ENCODE measurements at places on chromosomes 4 and X. TPM values are rescaled to one million over a fixed set of nuclear protein-coding genes. Genes with fewer than 3 reads are reported as not detected.
A peak's percentile ranks its signal among the peaks of the same experiment; 100 is the strongest.

The PNMA6F gene
- polyA plus RNA-seq = 0.04 TPM

DNA sequence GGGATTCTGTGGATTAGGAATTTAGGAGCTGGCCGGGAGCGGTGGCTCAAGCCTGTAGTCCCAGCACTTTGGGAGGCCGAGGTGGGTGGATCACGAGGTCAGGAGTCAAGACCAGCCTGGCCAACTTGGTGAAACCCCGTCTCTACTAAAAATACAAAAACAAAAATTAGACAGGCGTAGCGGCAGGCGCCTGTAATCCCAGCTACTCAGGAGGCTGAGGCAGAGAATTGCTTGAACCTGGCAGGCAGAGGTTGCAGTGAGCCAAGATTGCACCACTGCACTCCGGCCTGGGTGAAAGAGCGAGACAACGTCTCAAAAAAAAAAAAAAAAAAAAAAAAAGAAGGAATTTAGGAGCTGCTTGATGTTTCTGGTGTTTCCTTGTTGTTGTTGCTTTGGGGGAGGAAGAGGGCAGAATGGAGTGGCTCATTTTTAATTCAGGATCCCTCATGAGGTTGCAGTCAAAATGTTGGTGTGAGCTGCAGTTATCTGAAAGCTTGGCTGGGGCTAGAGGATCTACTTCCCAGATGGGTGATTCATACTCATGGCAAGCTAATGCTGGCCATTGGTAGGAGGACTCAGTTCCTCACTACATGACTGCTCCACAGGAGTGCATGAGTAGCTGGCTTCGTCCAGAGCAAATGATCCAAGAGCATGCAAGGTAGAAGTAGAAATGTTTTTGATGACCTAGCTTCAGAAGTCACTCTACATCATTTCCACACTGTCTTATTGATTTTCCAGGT is 26.5 kb upstream of the JADE1 start:
- DNase-seq = no peak
- no peaks in the 10 kb centered on the region for H3K36me3 ChIP-seq
- no peak overlapping the region for H3K27ac ChIP-seq

GRCh38 chrX:46262304-46262703 is 282.9 kb downstream of the ZNF674 start:
- no peak overlapping the region for H3K4me3 ChIP-seq
- no peaks in the 10 kb centered on the region for H3K27me3 ChIP-seq
- no peaks in the 10 kb centered on the region for H3K36me3 ChIP-seq
- H3K27ac ChIP-seq = no peak overlapping the region
- H3K4me1 ChIP-seq = no peaks in the 10 kb centered on the region

DNA sequence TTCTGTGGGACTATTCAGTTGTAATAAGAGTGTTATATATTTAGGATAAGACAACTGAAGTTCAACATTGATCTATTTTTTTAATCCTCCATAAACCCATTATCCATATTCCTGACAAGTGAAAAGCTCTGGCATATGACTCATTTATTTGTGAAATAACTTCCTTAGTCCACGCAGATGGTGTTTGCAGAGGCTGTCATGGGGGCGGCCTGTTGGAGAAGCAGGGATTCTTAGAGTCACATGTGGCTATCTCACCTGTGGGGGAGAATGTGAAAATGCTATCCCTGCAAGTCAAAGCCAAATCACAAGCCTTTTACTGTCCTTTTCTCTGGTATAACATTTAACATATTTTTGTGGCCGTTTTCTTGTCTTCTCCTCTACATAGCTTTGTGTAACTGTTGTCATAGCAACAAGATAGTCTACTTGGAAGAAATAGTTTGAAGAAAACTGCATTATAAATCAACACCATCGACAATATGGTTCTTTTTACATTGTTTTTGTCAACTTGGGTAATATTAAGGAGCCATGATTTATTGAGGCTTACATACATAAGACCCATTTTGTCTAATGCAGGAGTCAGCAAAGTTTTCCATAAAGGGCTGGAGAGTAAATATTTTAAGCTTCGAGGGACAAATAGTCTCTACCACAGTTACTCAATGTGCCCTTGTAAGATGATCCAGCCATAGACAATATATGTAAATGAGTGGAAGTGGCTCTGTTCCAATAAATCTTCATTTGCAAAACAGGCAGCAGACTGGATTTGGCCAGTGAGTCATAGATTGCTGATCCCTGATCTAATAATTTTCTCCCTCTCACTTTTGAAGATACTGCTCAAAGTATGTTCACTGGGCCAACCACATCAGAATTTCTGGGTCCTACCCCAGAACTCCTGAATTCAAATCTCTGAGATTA is 395.0 kb downstream of the DTHD1 start:
- H3K4me3 ChIP-seq = no peak overlapping the region
- no peaks in the 10 kb centered on the region for H3K4me1 ChIP-seq
- H3K27me3 ChIP-seq = no peaks in the 10 kb centered on the region
- H3K36me3 ChIP-seq = no peaks in the 10 kb centered on the region

The SYTL5 gene
- 0.10 TPM for polyA plus RNA-seq

GRCh38 chrX:133859860-133860259 is 125.5 kb downstream of the GPC3 start:
- no peak for DNase-seq
- no peaks in the 10 kb centered on the region for H3K36me3 ChIP-seq
- H3K27ac ChIP-seq = no peak overlapping the region
- no peak overlapping the region for H3K4me3 ChIP-seq

- H3K27me3 ChIP-seq = no peaks in the 10 kb centered on the region
- no peak overlapping the region for H3K4me3 ChIP-seq
- H3K36me3 ChIP-seq = no peaks in the 10 kb centered on the region
- DNase-seq = peak; percentile 67
- H3K4me1 ChIP-seq = peaks cover 5% of the 10 kb centered on the region
- H3K27ac ChIP-seq = no peak overlapping the region
These were observed 37.9 kb downstream of the RELL1 start for GRCh38 chr4:37648084-37648817.

The ABCG2 gene
- 4.4 TPM for polyA plus RNA-seq

GRCh38 chr4:10977534-10977933 is 293.0 kb upstream of the CLNK start:
- peaks cover 2% of the 10 kb centered on the region for H3K4me1 ChIP-seq
- DNase-seq = no peak
- H3K4me3 ChIP-seq = no peak overlapping the region
- H3K27me3 ChIP-seq = no peaks in the 10 kb centered on the region

GRCh38 chr4:17065821-17066220 is 167.4 kb upstream of the LDB2 start:
- no peaks in the 10 kb centered on the region for H3K27me3 ChIP-seq
- no peak for DNase-seq
- no peaks in the 10 kb centered on the region for H3K4me1 ChIP-seq
- H3K4me3 ChIP-seq = no peak overlapping the region
- H3K27ac ChIP-seq = no peak overlapping the region

- no peak overlapping the region for H3K27ac ChIP-seq
- no peaks in the 10 kb centered on the region for H3K36me3 ChIP-seq
- no peaks in the 10 kb centered on the region for H3K27me3 ChIP-seq
These were observed 97.0 kb upstream of the STIM2 start for GRCh38 chr4:26763648-26764047.

The CXCL5 gene
- 0.05 TPM for polyA plus RNA-seq

DNA sequence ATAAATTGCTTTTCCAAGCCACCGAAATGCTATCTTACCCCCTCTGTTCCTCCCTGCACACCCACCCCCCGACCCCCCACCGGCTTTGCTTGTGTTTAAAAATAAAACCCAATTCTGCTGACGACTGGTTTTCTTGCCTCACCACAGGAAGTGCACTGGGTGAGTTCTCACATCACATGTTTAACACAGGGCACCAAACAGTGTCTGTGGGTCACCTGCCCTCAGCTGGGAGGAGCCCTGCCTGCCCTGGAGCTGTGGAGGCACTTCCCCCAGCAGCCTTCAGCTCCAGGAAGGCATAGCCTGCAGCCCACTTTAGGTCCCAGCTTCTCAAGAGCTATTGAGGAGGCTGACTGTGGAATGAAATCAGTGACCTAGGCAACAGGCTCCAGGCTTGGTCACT is 8.8 kb downstream of the TMEM255A start:
- no peak overlapping the region for H3K27ac ChIP-seq
- no peaks in the 10 kb centered on the region for H3K27me3 ChIP-seq
- H3K4me1 ChIP-seq = no peaks in the 10 kb centered on the region
- H3K36me3 ChIP-seq = no peaks in the 10 kb centered on the region

The TCP11X1 gene
- polyA plus RNA-seq = not detected

The MND1 gene
- polyA plus RNA-seq = 0.59 TPM

- no peak overlapping the region for H3K27ac ChIP-seq
- H3K4me1 ChIP-seq = peaks cover 2% of the 10 kb centered on the region
These were observed 168.6 kb upstream of the PGRMC2 start for GRCh38 chr4:128456171-128456570.

DNA sequence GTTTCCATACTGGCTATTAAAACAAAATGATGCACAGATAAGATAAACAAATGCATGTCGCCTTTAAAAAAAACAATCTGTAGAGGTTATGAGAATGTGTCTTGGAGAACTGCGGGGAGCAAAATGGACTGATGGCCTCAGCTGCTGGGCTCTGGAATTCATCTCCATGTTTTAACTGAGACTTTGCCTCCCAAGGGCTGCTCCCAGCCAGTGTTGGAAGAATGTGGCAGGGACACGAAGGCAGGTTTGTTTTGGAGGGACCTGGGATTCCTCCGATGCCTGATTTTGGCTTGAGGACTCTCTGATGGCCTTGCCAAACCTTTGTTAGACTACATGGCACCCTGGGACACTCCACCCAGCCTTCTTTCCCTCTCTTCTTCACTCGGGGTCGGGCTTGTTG is 83.5 kb upstream of the AP1S2 start:
- H3K27ac ChIP-seq = no peak overlapping the region
- no peak for DNase-seq
- no peaks in the 10 kb centered on the region for H3K36me3 ChIP-seq
- H3K4me1 ChIP-seq = no peaks in the 10 kb centered on the region
- H3K27me3 ChIP-seq = no peaks in the 10 kb centered on the region

The VSIG1 gene
- polyA plus RNA-seq = 0.04 TPM

- DNase-seq = peak; percentile 76
- peaks cover 5% of the 10 kb centered on the region for H3K4me1 ChIP-seq
These were observed at the start of gene NSG1 for GRCh38 chr4:4386736-4387392. Gene NSG1 (plus strand): TSS chr4:4387102. CDS start chr4:4387630, 528 bp downstream.

DNA sequence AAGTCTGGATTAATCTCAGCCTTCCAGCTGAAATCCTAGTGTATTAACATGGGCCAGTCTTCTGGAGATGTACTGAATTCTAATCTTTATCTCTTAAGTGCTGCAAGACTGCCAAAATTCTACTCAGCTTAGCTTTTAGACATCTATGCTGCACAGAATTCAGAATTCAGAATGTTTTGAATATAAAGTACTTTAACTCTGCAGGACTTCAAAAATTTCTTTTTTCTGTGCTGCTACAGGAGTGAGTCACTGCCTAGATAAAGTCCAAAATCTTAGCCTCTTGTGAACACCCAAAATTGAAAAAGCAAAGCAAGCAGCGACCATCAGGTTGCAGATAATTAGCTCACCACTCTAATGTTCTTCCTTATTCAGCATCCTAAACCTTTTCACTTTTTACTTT is 1092.6 kb upstream of the PCDH10 start:
- no peaks in the 10 kb centered on the region for H3K4me1 ChIP-seq
- H3K36me3 ChIP-seq = no peaks in the 10 kb centered on the region
- DNase-seq = no peak

- no peak overlapping the region for H3K4me3 ChIP-seq
- no peaks in the 10 kb centered on the region for H3K36me3 ChIP-seq
- no peak for DNase-seq
- H3K27me3 ChIP-seq = no peaks in the 10 kb centered on the region
These were observed 212.4 kb downstream of the PCDH7 start for GRCh38 chr4:30932581-30932980.

The FRMPD4 gene
- 0.01 TPM for polyA plus RNA-seq

- no peaks in the 10 kb centered on the region for H3K27me3 ChIP-seq
- H3K36me3 ChIP-seq = no peaks in the 10 kb centered on the region
- H3K4me1 ChIP-seq = no peaks in the 10 kb centered on the region
- H3K4me3 ChIP-seq = no peak overlapping the region
- no peak overlapping the region for H3K27ac ChIP-seq
These were observed 27.5 kb downstream of the SETD7 start for GRCh38 chr4:139528377-139529005.

The AFF2 gene
- polyA plus RNA-seq = 11.8 TPM

The AKAP17A gene
- polyA plus RNA-seq = 78.1 TPM

- no peaks in the 10 kb centered on the region for H3K36me3 ChIP-seq
- no peak overlapping the region for H3K27ac ChIP-seq
- H3K4me3 ChIP-seq = no peak overlapping the region
- H3K27me3 ChIP-seq = no peaks in the 10 kb centered on the region
- no peak for DNase-seq
- H3K4me1 ChIP-seq = no peaks in the 10 kb centered on the region
These were observed 4.5 kb downstream of the PRRG3 start for GRCh38 chrX:151699746-151700145.

The CSAG3 gene
- not detected for polyA plus RNA-seq

DNA sequence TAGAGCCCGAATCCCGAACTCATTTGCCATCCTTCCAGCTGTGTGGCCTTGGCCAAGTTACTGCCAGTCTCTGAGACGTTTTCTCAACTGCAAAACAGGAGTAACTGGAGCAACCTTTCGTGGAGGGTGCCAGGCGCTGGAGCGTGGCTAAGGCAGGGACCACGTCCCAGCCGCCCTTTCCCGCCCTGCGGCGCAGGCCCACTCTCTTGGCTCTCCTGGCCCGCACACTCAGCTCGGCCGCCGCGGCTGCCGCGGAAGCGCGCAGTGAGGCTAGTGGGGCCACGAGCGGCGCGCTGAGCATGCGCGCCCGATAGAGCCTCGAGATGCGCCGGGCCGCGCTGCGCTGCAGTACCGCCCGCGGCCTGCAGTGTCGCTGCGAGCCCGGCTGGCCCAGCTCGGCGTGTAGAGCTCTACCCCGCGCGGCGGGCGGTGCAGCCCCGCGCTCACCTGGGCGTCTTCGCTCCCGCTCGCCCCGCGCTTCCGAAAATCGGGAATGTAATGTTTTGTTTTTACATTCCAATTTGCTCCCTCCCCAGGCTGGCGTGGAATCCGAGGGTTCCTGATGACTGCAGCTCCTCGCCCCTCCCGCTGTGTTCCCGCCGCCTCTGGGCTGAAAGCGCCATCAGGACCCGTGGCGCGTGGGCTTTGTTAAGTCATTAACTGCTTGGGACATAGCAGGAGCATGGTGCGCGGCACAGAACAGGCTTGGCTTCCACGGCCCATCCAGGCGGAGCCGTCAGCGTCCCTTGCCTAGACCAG is 4.0 kb upstream of the ZNF518B start:
- no peaks in the 10 kb centered on the region for H3K27me3 ChIP-seq
- no peak overlapping the region for H3K27ac ChIP-seq
- no peaks in the 10 kb centered on the region for H3K36me3 ChIP-seq

GRCh38 chrX:112190646-112191045 is 108.1 kb upstream of the TRPC5 start:
- DNase-seq = no peak
- H3K4me1 ChIP-seq = no peaks in the 10 kb centered on the region
- H3K36me3 ChIP-seq = no peaks in the 10 kb centered on the region
- H3K27ac ChIP-seq = no peak overlapping the region
- no peaks in the 10 kb centered on the region for H3K27me3 ChIP-seq

The LUZP4 gene
- polyA plus RNA-seq = not detected

DNA sequence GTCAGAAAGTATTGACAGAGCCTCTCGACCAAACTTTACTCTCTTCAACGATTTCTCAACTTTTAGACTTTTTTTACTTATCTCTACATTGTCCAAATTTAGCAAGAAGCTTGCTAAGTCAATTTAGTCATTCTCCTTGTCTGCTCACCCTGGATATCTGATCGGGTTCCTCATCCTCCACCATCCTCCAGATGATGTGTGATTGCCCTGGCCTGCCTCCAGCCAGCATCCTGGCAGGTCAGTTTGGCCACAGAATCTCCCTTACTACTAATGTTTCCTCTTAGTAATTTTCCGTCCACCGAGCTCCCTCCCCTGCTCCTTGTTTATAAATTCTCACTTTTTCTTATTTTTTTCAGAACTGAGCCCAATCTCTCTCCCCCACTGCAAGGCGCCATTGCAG is 167.9 kb upstream of the ZFP42 start:
- no peaks in the 10 kb centered on the region for H3K4me1 ChIP-seq
- no peak overlapping the region for H3K27ac ChIP-seq
- H3K4me3 ChIP-seq = no peak overlapping the region
- H3K36me3 ChIP-seq = no peaks in the 10 kb centered on the region
- DNase-seq = no peak

The KCTD8 gene
- polyA plus RNA-seq = 1.3 TPM
